ENCODE measurements at places on chromosomes 2 and 18.

- no peak for DNase-seq
These were observed 91.0 kb downstream of the CTIF start for GRCh38 chr18:48629730-48630324.

- DNase-seq: no peak
These were observed 29.9 kb downstream of the BIRC6 start for GRCh38 chr2:32386739-32387138.

GRCh38 chr2:69122271-69122670 is 109.3 kb downstream of the ANTXR1 start:
- DNase-seq: no peak

GRCh38 chr2:99278793-99279291 is 22.2 kb downstream of the LYG1 start:
- DNase-seq: no peak

DNA sequence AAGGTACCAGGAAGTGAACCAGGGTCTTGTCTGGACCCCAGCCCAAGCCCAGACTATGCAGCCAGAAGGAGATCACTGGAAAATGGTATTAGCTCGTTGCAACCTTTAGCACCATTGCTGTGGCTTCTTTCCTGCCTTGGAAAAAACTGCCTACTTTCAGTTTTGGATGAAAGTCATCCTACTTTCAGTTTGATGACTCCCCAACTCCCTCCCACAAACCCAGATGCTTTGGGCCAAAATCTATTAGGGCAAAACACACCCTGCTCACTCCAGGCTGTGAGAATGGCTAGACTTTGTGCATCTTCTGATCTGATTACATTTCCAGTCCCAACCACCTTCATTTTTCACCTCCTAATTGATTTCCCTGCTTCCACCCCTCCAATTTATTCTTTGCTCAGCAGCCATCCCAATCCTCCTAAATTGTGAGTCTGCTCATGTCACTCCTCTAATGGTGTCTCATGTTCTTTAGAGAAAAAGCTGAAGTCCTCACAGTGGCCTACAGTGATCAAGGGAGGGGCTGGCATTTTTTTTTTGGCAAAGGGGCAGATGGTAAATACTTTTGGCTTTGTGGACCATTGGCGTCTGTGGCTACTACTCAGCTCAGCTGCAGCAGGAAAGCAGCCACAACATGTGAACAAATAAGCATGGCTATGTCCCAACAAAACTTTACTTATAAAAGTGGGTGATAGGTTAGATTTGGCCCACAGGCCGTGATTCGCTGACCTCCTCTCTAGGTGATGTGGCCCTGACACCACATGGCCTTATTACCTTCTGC is 368.7 kb downstream of the SLC4A3 start:
- DNase-seq: no peak

DNA sequence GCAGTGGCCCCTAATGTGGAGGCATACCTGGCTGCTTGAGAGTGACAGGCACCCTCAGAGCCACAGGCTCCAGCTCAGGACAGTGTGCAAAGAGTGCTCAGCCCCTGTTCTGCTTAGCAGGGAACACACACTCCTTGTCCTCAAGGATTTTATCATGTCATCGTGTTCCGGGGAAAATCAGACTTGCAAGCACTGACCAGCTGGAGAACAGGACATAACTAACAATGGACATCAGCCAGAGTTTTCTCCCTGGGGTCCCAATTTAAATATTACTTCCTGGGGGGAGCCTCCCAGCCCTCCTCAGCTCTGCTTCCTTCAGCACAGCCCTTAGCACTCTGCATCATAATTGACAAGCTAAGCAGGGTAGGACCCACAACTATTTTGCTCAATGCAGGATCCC is 175.4 kb upstream of the ACAA2 start:
- DNase-seq: no peak
